Activated T-cell treated with anti-CD3 and anti-CD28 coated beads, Interleukin-2, amount 50 U/mL, for 72 hours (primary cell): ENCODE measurements at places on chromosomes 7 and 10.

- no peak for DNase-seq
These were observed 656.4 kb upstream of the ZWINT start for GRCh38 chr10:57017356-57018037.

- DNase-seq, result no peak
These were observed 77.0 kb upstream of the PHYHIPL start for GRCh38 chr10:59099481-59099880.

- DNase-seq, result no peak
These were observed 10.2 kb upstream of the FAM13C start for GRCh38 chr10:59372543-59372942.

- DNase-seq, result no peak
These were observed 56.2 kb downstream of the CC2D2B start for GRCh38 chr10:95963991-95964389.

DNA sequence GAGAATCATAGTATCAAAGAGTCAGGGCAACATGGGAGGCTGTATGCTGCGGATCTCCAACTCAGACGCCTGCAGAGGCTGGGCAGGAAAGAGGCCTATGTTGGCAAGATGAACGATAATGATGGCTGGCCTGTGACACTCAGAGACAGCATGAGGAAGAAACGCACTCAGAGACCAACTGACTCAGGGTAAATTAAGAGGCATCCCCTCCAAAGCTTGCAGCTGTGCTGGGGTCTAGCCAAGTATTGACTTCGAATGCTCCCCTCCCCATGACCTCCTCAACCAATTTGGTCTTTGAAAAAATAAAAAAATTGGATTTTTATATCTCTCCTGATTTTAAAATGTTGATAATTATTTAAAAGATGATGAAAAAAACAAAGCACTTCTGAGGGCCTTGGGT lies 718.9 kb downstream of the GRID1 start:
- no peak for DNase-seq

GRCh38 chr10:88707429-88708155 lies 1.5 kb downstream of the LIPK start:
- no peak for DNase-seq

DNA sequence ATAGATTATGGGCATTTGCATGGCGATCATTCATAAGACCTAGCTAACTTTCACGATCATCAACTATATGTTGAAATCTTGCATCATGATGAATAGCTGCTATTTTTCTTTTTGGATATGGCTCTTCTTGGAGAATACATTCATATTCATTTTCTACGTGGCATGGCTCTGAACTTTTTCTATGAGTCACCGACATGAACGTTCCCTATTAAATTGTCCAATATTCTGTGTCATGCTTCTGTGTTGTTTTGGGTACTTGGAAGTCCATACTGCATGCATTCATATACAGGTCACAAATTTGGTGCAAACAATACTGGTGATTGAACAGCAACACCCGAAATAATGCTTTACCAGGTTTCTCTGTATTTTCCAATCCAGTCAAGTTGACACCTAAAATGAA lies 37.9 kb upstream of the ANKRD1 start:
- no peak for DNase-seq

DNA sequence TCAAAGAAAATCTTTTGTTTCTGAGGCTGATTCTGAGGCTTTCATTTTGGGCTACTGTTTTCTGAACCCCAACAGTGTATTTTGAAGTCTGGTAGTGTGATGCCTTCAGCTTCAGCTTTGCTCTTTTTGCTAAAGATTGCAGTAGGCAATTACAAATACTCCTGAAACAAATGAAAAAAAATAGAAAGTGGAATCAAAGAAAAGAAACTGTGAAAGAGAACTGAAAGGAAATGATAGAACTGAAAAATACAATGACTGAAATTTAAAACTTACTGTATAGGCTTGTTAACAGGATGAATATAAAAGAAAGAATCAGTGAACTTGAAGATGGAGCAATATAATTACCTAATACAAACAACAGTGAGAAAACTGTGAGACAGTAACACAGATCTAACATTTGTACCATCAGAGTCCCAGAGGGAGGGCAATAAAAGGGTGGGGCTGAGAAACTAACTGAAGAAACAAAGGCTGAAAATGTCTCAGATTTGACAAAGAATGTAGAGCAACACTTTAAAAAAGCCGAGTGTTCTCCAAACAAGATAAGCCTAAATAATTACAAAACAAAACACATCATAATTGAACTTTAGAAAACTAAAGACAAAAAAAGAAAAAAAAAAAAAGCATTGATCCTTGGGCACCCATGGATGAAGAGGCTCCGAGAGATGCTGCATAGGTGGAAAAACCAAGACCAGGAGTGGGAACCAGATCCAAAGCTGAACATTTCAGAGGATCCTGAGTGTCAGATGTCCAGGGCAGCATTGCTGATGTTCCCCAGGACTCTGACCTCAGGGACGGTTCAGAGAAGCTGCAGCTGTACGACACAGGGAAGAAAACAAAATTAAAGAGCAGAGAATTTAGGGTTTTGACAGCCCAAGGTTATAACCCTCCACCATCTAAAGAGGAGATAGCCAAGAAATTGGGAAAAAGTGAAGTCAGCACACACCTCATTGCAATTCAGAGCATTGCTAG lies 223.2 kb upstream of the IGFBP3 start:
- DNase-seq, result no peak

- no peak for DNase-seq
These were observed 45.1 kb downstream of the CYTH3 start for GRCh38 chr7:6227294-6227846.

GRCh38 chr10:60286559-60286958 lies 103.1 kb downstream of the ANK3 start:
- no peak for DNase-seq

- no peak for DNase-seq
These were observed 83.1 kb downstream of the LRRN3 start for GRCh38 chr7:111173990-111174389.

GRCh38 chr7:23523486-23524075 lies 8.2 kb downstream of the TRA2A start:
- DNase-seq, result no peak

DNA sequence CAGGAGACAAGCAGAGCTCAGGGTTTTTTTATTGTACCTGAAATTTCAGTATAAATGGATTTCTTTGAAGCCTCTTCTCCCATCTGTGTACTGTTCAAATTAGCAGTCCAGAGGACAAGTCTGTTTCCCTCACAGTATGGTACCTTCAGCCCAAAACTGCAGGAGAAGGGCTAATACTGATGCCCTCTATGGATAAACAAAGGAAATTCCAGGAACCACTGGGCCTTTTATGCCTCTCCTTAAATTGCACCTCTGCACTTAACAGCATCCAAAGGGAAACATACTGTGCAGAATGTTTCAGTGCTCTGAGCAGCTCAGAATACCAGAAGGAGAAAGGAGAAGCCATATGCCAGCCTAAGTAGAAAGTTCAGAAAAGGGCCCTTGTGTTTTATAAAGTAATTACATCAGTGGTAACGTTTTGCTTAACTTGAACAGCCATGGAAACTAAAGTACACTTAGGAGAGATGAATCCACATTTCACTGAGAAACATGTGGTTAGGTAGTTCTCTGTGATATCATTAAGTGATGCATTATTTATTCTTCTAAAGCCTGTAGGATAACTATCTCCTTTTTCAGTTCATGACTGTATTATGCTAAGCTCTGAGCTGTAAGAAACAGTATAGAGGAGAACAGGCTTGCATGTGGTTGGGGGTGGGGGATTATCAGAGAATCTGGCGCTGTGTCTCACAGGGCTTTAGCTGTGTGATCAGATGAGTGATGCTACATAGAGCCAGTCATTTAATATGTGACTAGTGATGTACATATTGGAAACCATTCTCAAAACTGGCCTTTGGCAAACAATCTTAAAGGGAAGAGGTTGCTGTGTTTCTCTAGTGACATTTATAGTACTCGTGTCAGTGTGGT lies 111.3 kb downstream of the POU6F2 start:
- DNase-seq, result no peak

DNA sequence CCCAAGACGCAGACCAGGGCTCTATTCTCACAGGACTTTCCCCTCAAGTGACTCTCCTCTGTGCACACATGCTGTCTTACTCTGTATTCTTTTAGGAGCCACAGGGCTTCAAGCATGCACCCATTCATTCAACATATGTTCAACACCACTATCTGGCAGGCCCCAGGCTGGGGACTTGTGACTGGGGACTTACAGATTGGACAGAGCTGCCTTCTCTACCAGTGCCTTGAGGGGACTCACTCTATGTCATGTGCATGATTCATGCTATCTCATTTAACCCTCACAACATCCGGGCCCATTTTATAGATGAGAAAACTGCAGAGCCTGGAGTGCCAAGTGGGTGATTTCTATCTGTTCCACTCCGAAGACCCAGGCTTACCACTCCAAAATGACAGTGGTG lies 34.3 kb downstream of the MYL10 start:
- no peak for DNase-seq

DNA sequence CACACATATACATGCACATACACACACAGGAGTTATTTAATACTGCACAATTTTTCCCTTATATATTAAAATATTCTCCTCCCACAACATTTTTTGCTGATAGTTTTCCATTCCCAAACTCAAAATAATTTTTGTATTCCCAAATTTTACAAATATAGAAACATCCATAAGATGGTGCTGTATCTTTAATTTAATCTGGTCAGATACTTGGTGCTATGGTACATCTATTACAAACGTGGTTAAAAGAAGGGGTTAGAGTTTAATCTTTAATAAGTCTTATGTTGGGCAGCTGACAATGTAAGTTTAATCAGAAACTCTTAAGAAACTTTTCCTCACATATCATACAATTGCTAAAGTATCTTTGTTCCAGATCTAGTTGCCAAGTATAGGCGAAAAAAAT lies 10.2 kb upstream of the CADPS2 start:
- no peak for DNase-seq

DNA sequence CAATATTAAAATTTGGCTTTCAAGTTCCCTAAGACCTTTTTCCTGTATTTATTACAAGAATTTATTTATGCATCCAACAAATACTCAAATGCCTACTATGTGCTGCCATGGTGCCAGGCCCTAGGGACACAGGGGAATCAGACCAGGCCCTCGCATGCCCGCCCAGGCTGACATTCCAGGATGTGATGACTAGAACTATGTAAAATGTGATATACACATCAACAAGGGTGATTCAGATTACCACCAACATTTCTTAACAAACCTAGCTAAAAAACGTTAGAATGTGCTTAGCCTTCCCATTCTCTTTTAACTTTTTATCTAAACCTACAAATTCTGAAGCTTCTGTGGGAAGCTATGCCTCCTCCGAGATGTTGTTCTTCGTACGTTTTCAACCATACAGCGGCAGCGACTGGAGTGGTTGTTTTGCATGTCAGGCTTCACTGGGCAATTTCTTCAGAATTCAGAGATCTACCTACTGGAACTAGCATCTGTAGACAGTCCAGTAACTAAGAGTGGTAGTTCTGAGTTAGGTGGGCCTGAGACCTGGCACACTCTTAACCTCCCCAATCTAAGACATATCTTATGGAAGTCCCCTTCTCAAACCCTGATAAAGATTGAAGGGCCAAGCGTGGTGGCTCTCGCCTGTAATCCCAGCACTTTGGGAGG lies 22.1 kb downstream of the GNA12 start:
- DNase-seq, result no peak
